ENCODE measurements at places on chromosomes 2 and 18. TPM values are rescaled to one million over a fixed set of nuclear protein-coding genes. Genes with fewer than 3 reads are reported as not detected.
A peak's percentile ranks its signal among the peaks of the same experiment; 100 is the strongest.

OTOS gene
- total RNA-seq, result not detected

GRB14 gene
- 8.6 TPM for total RNA-seq

SULT1C2 gene
- total RNA-seq, result not detected

WDPCP gene
- total RNA-seq, result 13.6 TPM

ARHGAP15 gene
- not detected for total RNA-seq

LAMA1 gene
- total RNA-seq, result 18.3 TPM

ELOA2 gene
- not detected for total RNA-seq

DNA sequence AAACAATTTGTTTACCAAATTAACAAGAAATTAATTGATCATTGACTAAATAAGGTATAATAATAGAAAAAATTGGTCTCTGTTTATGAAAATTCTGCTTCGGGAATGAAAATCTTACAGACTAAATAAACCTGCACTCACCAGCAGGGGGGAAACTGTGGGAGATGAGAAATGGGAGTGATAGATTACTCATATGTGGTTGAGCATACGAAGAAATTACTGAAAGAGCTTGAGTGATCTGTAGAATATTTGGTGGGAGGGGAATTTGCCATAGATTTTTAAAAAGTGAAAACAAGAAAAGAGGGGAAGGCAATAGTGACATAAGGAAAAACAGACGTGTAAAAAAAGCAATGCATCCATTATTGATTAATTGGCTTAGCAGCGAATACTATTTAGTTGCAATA, 2.2 kb downstream of the HMSD start:
- DNase-seq, result peak; percentile 18
